Activated CD4-positive, alpha-beta T cell treated with anti-CD3 and anti-CD28 coated beads for 36 hours (primary cell): ENCODE measurements at places on chromosomes 16 and 17.

- DNase-seq, result peak; percentile 83
Observed at GRCh38 chr16:30184096-30184890, 891 bp downstream of the CORO1A start.

DNA sequence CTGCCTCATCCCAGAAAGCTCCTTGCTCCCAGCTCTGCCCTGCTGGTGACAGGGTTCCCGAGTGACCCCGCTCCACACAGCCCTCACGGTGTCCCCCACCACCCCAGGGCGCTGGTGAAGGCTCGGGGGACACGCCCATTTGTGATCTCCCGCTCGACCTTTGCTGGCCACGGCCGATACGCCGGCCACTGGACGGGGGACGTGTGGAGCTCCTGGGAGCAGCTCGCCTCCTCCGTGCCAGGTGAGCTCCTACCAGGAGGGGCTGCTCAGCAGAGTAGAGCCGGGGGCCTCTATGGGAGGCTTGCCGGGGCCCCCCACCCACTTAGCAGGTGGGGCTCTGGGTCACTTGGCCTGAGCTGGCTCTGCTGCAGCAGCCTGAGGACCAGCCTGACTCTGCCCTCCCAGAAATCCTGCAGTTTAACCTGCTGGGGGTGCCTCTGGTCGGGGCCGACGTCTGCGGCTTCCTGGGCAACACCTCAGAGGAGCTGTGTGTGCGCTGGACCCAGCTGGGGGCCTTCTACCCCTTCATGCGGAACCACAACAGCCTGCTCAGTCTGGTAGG, 11.2 kb downstream of the GAA start:
- DNase-seq, result no peak

DNA sequence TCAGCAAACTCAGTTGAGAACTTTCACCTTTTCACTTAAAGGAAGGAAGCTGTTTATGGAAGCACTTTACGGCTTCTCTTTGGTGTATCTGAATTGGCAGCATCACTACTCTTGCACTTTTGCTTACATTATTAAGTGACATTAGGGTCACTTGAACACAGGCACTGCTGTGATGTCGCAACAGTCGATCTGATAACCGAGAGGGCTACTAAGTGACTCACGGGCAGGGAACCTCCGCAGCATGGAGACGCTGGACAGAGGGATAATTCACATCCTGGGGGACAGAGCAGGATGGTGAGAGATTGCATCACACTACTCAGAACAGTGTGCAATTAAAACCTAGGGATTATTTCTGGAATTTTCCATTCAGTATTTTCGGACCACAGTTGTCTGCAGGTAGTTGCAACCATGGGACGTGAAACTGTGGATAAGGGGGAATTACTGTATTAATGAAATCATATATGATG, 56.5 kb downstream of the DNAH2 start:
- no peak for DNase-seq

- DNase-seq, result no peak
Observed at GRCh38 chr17:67212231-67212630, 32.8 kb downstream of the HELZ start.

DNA sequence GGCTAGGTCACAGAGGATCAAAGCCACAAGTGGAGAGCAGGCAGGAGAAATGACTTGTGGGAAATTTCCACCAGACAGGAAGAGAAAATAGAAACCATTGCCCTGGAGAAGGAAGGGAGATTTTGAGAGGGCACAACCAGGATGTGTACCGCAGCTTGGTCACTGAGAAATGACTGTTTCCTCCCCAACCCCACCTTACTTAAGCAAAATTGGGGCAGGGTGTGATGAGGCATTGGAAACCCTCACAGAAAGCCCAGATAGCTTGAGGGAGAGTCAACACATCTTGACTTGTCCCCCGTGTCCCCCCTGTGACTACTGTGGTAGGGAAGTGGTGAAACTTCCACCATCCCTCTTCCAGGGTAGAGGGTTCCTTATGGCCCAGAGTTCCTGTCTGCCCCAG, 113.5 kb upstream of the FAM20A start:
- DNase-seq, result no peak

DNA sequence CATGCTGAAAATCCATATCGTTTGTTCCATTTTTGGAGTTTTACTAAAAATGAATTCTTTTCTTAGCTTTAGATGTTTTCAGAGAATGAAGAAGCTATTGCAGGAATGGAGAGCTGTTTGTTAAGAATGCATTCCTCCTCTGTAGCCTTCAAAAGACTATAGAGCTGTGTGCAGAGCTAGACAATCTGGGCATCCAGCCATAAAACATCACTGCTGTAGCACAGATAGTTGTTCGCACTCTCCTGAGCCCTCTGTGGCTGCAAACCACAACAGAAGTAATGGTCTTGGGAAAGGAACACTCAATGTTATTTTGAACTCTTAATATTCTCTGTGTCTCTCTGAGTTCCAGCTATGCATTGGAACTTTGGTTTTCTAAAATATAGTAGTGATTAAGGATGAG, 4.9 kb downstream of the TNRC6C start:
- peak; percentile 52 for DNase-seq

GRCh38 chr17:78496311-78496710, 80.9 kb downstream of the DNAH17 start:
- DNase-seq, result no peak

DNA sequence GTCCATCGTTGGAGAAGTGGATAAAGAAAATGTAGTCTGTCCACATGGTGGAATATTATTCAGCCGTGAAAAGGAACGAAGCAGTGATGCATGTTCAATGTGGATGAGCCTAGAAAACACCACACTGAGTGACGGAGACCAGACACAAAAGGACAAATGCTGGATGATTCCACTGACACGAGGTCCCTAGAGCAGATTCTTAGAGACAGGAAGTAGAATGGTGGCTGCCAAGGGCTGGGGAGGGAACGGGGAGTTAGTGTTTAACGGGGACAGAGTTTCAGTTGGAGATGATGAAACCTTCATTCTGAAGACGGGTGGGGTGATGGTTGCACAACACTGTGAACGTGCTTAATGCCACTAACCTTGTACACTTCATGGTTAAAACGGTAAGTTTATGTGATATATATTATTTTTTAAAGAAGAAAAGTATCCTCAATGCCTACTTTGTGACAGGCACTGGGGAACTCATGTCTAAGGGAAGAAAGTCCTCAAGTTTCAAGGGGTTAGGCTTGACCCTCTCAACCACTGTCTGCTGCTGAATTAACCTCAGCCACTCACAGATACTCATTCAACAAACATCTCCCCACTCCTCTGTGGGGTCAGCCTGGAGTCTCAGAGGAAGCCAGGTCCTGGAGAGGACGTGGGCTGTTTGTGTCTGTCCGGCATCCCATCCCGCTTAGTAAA, 17.6 kb downstream of the C16orf74 start:
- no peak for DNase-seq
